ENCODE measurements at places on chromosomes 5 and 9.

DNA sequence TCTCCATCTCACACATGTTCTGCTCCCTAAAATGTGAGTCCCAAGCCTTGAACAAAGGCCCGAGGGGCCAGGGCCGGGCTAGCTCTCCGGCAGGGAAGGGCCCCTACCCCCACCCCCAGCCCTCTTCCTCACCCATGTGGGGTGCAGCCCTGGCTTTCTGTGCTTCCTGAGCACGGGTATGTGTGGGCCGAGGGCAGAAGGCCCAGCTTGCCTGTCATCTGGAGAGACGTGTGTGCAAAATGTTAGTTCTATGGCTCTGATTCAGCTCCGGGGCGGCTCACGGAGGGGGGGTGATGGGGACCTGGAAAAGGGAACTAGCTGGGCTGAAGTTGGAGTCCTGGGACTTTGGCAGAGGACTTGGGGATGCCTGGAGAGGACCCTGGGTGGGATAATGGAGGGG is 90.3 kb upstream of the ARAP3 start:
- no peak for DNase-seq

- DNase-seq, result no peak
Measured at GRCh38 chr5:25119650-25120049, 474.9 kb upstream of the CDH10 start.

- no peak for DNase-seq
Measured at GRCh38 chr9:136979769-136980587, 2.7 kb downstream of the PTGDS start.

GRCh38 chr5:396531-396961 is 46.4 kb upstream of the EXOC3 start:
- DNase-seq, result no peak

- no peak for DNase-seq
Measured at GRCh38 chr5:98468188-98468869, 305.1 kb upstream of the RGMB start.

- DNase-seq, result no peak
Measured at GRCh38 chr9:94692601-94693000, 33.9 kb upstream of the AOPEP start.

- DNase-seq, result no peak
Measured at GRCh38 chr5:53376853-53377252, 103.6 kb upstream of the FST start.

DNA sequence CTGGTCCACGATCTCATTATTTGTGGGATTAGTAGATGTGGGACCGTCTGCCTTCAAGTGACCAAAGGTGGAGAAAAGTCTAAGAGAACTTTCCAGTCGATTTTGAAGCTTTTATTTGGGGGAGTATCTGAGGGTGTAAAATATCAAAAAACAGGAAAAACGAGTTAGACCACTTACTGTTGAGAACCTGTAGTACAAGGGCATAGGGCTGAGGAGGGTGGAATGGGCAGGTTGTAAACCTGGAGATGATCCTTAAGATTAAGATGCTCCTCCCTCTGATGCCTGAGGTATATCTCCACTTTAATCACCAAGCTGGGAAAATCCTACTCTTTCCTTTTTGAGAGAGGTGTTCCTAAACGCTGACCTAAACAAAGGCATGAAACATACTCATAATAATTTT is 32.0 kb upstream of the GTF2H2C start:
- no peak for DNase-seq

DNA sequence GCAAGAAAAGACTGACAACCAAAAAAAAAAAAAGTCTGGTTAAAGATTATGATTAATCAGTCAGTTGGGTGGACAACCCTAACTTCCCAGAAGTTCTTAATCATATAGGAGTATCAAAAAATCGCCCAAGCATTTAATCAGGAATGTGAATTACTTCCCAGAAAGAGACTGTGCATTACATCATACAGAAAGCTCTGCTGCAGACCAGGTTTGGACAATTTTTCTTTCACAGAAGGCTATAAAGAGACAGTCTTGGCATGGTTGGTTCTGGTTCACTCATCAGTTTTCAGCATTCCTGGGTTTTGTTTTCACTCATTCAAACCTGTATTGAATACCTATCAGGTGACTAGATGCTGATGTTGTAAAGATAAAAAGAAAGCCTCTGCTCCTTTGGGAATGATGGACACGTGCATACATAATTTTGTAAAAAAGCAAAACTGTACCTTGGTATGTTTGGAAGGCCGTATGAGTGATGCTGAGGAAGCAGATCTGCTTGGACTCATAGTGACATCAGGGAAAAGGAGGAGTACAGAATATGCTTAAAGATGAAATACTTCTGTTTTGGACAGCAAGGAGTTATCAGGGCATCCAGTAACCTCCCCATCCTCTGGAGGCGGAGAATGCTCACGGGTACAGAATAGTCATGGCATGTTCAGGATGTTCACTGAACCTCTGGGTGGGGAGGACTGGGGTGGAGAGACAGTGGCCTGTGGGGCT is 178.4 kb downstream of the GNA14 start:
- no peak for DNase-seq
